ENCODE measurements at places on chromosomes 6 and 20.

DNA sequence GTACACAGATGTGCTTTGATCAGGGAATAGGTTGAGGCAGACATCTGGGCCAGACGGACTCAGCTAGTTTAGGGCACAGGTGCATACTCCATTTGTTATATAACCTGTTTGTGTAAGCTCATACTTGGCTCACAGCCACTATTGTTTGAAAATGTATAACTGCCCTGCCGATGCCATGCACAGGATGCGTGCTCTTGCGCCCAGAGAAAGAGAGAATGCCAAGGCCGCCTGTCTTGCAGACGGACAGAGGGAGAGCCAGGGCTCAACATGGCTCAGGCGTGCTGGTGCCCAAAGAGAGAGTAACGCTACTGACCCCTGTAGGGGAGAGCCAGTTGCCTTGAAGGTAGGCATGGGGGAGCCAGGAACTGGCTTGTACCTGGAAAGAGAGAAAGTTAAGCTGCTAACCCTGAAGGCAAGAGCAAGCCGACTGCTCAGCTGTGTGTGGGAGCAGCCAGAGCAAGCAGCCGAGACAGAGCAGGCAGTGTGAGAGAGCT is 57.7 kb downstream of the FAM229B start:
- DNase-seq, result no peak

DNA sequence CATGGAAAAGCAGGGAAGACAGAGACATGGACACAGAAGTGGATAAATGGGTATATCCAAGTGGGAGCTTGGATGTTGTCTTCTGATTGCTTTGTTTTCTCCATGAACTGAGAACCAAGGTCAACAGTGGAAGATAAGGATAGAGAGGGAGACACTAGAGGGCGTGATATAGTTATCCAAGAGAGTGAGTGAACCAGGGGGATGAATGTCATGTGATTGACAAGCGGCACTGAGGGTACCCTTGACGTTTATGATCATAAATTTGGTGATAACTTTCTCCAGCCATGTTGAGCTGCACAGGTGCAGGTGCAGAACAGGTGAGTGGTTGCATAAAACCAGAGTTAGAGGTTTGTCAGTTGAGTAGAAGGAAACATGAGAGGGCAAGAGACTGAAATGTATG is 20.7 kb downstream of the EBF4 start:
- no peak for DNase-seq

- DNase-seq, result no peak
These were observed 53.3 kb upstream of the PRL start for GRCh38 chr6:22350109-22350508.

DNA sequence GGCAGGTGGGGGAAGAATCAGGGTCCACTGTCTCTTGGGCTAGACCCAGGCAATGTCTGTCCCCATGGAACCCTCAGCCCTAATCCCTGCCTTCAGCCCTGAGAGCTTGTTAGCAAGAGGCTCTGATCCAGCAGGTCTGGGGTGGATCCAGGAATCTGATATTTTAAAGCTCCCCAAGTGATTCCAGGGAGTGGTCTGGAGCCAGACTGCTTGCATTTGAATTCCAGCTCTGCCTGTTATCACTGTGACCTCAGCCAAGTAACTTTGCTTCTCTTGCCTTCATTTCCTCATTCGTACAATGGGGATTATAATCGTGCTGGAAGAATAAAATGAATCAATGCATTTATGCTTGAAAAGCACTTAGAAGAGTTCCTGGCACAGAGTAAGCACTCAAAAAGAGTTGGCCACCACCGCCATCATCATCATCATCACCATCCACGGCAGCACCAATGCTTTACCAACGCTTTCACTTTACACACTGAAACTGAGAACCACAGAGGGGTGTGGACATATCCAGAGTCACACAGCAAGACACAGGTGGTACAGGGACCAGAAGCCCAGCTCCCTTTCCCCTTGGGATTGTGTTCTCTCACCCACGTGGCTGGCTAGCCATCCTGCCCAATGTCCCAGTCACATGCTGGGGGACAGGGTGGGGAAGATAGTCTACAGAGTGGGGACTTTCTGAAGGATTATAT is 75.7 kb upstream of the RALY start:
- no peak for DNase-seq

- DNase-seq, result no peak
These were observed 74.1 kb upstream of the SALL4 start for GRCh38 chr20:51876313-51876940.

DNA sequence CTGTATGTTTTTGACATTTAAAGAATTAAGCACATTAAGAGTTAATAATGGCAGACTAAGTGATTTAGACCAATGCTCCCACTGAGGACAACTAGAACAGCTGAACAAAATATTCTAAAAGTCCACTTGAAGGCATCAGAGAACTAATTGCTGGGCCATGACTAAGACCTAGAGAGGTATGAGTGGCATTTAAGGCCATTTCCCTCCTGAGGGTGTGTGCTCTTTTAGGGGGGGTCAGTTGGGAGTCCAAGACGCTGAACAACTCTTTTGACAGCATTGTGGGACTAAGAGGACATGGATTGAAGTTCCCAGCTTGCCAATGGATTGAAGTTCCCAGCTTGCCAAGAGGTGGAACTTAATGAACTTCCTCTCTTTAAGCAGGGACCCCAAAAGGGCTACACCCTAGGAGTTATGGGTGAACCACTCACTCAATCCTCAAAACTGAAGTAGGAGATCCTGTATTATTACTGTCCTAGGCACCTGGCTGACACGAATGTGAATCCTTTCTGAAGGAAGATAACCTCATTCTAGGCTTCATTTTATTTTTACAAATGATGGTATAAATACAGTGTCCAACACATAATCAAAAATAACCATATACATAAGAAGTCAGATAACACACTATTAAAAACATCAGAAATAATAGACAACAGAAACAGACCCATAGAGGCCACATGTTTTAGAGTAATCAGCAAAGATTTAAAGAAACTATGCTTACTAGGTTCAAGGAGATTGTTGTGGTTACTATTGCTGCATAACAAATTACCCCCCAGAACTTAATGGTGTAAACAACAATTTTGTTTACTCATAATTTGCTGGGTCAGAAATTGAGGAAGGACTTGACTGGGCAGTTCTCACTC is 175.1 kb downstream of the VEGFA start:
- DNase-seq, result no peak

- no peak for DNase-seq
These were observed 1.2 kb downstream of the ATF6B start for GRCh38 chr6:32126880-32127279.

DNA sequence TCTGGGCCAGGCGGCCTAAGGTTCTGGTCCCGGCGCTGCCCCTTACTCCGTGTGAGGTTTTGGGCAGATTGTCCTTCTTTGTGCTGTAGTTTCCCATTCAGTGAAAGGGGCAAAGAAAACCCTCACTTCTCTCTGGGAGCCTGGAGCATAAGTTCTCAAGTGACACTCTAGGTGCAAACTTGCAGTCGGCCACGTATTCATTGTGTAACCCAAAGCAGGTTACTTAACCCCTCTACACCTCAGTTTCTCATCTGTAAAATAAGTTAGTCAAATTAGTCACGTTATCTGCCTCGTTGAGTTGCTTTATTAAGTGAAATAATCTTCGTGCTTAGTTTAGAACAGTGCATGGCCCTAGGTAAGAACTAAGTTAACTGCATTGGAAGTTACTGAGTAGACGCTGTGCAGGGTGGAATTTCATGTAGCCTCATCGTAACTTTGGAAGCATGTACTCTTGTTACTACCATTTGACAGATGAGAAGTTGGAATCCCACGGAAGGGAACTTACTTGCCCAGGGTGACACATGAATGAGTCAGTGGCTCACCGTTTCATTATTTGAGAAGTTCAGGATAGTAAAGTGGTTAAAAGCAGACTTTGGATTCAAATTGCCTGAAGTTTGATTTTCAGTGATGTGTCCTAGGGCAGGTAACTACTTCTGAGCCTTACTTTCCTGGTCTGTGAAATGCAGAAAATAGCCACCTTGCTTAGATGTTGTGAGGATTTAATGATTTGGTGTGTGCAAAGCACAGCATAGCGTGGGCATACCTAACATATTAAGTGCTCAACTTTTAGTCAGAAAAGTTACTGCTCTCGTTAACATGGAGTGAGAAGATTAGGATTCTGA is 556 bp upstream of the MROH8 start:
- DNase-seq, result no peak

DNA sequence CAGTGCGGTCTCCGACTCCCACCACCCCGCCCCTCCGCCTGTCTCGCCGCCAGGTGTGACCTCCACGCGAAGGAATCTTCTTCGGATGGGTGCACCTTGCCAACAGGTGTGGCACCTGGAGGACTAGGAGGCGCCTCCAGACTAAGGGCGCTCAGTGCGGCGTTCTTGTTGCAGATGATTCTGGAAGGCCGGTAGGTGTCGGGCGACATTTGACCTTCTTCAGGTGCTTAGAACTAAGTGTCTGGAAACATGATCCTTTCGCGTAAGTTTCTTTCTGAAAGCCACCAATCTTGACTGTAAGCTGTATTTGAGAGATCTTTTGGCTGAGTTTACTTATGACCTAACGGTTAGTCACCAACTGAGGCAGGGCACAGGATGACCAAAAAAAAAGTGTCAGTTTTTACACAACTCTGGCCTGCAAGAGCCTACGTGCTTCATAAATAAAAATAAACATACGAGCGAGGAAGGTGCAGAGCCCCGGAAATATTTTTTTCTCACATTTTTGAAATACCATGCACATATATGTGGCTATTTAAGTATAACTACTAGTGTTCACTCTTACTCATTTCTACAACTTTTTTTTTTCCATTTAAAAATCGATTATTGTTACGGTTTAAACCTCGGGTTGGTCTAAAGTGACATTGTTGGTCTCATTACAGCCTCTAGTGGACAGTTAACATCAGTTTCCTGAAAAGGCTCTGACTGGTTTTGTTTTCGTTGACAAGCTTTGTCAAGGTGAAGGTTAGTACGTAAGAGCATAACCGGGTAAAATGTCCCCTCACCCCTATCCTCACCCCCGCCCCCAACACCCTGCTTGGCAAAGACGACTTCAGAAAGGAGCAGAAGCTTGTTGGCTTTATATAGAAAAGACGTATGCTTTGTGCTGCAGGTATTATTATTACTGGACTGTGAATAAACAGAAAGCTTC is 1.6 kb upstream of the ATXN1 start:
- peak; percentile 44 for DNase-seq
